Esophagus mucosa (tissue), 1 donor: ENCODE measurements at places on chromosomes 16 and 17. TPM values are rescaled to one million over a fixed set of nuclear protein-coding genes. Genes with fewer than 3 reads are reported as not detected.

- ATAC-seq = peak; percentile 50
Observed at GRCh38 chr16:2969545-2970521, 685 bp downstream of the PAQR4 start.

GRCh38 chr17:9240659-9241370, 219.5 kb downstream of the NTN1 start:
- peak; percentile 10 for ATAC-seq

DNA sequence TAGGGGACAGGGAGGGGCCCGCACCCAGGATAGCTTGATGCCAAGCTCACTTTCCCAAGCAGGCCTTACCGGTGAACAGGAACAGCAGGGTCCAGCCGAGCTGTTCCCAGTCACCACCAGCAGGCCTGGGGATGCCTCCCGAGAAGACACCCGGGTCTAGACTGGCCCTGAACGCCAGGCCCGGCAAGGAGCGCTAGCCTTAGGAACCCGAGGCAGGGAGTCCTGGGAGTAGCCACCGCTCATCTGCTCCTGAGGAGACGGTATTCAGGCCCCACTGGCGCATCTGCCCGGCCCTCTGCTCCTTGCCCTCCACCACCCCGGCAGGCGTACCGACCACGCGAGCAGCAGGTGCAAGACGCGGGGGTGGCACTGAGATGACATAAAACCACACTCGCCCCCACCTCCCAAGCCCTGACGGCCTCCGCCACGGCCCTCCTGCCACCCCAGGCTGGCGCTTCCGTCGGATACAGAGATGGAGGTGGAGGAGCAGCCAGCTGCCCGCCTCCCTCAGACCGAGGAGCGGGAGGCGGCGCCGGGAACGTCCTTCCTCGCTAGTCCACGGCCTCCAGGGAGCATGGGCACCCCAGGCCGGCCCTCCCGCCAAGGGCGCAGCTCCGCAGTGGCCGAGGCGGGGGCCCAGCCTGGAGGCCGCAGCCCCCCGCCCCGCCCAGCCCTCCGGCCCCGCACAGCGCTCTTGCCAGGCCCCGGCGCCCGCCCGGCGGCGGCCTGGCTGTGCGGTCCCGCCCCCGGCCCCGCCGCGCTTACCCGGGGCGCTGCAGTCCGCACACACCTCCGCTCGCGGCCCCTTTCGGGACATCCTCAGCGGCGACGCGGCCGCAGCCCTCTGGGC, 661 bp downstream of the GIT1 start:
- ATAC-seq = no peak

DNA sequence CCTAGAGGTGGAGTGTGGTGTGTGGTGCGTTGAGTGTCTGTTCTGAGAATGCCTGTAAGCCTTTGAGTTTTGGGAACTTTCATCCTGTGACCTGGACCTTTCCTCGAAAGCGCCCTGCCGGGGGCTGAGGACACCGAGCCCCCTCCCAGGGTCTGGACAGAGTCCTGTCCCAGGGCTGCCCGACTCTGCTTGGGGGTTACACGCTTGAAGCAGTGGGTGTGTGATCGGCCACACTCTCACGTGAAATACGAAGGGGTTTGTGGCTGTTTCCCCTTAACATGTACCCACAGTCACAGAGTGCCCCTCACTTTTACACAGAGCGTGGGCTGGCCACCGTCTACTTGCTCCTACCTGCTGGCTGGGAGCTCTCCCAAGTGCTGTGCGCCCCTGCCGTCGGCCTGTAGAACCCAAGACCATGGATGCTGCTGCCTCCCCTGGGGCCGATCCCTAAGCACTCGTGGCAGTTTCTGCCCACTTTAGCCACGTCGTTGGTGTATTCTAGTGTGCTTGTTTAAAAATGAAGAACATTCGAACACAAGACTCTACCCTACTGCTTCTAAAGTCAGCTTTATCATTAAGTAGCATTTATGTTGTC, 6.8 kb downstream of the ZNF750 start:
- ATAC-seq = no peak

DNA sequence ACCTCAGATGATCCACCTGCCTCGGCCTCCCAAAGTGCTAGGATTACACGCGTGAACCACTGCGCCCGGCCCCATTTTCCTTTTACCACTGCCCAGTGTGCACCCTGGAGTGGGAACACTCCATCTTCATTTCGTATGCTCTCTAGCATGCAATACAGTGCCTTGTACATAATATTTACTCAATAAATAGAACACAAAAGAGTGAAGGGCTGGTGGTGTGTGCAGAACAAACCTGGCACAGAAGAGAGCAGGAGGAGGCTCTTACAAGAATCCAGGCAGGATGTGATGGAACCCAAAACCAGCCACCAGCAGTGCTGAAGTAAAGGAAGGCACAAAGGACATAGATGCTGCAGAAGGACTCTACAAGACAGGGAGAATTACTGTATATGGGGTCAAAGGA, 7.3 kb downstream of the KRT37 start:
- ATAC-seq = no peak

- no peak for ATAC-seq
Observed at GRCh38 chr16:7744546-7745264, 412.1 kb downstream of the RBFOX1 start.

DNA sequence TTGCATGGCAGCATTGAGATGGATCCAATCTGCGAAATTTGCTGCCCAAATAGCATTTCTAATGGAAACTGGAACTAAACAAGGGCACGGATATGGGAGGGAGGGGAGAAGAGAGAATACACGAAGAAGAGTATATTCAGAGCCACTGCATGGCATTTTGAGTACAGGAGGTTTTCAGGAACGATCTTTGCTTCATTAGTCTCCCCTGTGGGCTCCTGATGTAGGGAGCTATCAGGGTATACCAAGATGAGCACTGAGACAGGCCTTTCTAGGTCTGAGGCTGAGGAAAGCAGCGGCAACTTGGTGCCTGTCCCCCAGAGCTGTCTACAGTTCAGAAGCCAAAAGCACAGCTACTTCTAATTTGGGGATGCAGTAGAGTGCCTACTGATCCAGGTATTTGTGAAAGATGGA, 257.7 kb upstream of the PMFBP1 start:
- no peak for ATAC-seq

DNA sequence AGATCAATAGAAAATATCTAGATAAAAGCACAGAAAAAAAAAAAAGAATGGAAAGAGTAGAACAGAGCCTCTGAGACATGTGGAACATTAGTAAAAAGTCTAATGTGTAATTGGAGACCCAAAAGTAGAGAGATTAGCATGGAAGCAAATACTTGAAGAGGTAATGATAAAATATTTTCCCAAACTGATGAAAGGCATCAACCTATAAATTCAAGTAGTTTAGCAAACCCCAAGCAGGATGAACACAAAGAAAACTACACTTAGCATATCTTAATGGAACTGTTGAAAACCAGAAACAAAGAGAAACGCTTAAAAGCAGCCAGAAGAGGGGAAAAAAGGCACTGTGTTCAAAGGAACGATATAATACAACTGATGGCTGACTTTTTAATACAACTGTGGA, 16.4 kb downstream of the NF1 start:
- no peak for ATAC-seq

DNA sequence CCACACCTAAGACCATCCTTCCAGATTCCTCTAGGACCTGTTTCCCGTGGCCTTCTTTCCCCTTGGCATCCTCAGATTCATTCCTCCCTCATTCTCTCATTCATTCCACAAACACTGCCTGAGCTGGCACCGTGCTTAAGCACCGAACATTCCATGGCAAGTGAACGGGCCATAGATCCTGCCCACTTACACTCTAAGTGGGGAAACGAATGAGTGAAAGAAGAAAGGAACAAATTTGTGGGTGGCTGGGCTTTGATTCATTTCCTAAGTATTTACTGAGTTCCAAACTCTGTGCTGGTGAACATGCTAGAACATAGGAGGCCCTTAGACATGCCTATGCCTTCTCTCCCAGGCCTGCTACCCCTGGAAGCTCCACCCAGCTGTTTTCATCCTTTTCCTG, 30.0 kb downstream of the SRCIN1 start:
- ATAC-seq = no peak

DNA sequence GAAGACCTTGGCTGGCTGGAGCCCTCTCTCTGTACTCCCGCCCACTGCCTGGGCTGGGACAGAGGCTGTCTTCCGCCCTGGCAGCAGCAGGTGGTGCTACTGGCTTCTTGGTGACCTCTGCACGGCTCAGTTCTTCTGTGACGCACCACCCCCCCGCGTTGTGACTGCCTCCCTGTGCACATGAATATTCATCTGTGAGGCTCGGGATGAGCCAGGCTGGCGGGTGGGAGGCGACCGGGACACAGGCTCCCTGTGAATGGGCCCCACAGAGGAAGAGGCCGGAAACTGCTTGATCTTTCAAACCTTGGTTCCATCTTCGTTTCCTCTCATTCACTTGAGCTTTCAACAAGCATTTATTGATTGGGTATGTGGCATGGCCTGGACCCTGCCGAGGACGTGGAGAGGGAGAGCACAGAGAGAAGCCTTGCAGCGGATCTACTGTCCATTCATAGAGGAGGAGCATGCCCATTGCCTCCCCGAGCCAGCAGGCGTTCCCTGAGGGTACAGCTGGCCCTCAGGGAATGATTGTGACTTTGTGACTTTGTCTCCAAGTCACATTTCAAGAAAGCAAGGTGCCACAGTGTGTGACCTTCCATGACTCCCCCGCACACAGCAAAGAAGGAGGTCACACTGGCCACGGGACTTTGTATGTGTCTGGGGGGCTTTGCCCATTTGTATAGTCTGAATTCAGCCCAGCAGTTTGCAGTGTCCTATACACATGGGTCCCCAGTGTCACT, 45.0 kb downstream of the B9D1 start:
- peak; percentile 55 for ATAC-seq

Gene CHST5
- total RNA-seq = not detected

Gene LAT
- 3.5 TPM for total RNA-seq

Gene ABCA6
- 2.4 TPM for total RNA-seq

Gene CCDC144A
- total RNA-seq = 1.4 TPM
